ENCODE measurements at places on chromosomes 6 and 20.

DNA sequence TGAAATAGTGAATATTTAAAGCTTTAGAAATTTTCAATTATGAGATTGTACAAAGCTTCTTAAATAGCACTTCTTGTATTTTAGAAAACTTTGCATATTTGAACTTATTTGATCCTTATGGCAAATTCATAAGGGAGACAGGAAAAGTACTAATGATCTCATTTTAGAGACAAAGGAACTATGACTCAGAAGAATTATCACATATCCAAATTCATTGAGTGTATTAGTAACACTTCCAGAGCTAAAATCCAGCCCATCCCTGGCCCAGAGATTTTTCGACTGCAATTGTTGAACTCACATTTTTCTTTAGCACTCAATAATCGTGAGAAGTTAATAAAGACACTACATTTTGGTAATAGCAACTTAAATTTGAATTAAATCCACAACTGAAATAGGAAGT, 704.3 kb downstream of the EPM2A start:
- DNase-seq: no peak

DNA sequence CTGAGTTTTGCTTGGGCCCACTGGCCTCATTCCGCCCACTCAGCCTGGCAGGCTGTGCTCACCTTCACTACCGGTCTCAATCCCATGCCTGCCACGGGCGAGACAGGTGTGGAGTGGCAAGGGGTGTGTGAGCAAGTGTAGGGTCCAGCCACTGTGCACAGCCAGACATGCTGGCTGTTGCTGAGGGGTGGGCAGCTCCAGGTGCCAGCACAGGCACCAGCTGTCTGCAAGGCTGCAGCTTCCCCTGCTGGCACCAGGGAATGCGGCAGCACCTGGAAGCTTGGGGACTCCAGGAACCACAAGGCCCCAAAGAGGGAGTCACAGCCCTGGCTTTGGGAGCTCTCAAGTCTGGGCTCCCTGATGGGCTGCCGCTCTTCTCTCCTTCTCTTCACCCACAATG, 372.7 kb downstream of the CBLN4 start:
- no peak for DNase-seq

DNA sequence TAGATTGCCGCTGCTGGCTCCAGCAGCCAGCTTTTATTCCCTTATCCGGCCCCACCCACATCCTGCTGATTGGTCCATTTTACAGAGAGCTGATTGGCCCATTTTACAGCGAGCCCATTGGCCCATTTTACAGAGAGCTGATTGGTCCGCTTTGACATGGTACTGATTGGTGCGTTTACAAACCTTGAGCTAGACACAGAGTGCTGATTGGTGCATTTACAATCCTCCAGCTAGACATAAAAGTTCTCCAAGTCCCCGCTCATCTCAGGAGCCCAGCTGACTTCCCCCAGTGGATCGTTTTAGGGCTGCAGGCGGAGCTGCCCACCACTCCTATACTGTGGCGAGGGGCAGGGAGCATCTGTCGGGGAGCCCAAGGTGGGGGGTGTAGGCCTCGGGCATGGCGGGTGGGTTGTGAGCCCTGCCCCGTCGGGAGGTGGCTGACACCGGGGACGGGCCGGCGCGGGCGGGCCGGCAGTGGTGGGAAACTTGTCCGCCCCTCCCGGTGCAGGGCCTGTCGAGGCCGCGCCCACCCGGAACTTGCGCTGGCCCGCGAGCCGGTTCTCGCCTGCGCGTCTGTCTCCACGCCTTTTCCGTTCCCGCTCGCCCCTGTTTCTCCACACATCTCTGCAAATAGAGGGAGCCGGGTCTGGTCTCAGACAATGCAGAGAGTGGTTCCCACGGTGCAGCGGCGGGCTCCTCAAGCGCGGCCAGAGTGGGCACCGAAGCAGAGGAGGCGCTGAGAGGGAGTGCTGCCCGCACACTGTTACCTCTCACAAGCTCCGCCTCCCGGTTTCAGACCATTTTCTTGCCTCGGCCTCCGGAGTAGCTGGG, 86.1 kb upstream of the STMND1 start:
- DNase-seq: peak; percentile 18

- DNase-seq: no peak
Observed at GRCh38 chr6:10278746-10279145, 136.1 kb downstream of the TFAP2A start.

DNA sequence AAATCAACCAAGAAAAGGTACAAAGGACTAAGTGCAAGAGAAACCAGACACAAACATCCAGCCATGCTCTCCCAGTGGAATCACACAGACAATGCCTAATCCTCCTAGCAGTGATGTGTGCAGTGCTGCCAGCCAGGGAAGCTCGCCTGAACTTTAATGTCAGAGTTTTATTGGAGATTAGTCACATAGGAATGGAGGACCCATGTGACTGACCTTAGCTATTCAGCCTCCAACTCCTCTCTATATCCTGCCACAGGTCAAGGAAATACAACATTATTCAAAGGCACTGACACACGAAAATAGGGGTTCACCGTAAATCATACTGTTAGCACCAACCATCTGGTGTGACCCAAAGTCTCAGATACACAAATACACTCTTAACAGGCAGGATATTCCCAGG, 684.6 kb downstream of the DOK5 start:
- no peak for DNase-seq

GRCh38 chr20:62305149-62305764, 2.5 kb downstream of the ADRM1 start:
- DNase-seq: no peak

GRCh38 chr20:64107736-64108457, 532 bp upstream of the NPBWR2 start:
- DNase-seq: no peak

DNA sequence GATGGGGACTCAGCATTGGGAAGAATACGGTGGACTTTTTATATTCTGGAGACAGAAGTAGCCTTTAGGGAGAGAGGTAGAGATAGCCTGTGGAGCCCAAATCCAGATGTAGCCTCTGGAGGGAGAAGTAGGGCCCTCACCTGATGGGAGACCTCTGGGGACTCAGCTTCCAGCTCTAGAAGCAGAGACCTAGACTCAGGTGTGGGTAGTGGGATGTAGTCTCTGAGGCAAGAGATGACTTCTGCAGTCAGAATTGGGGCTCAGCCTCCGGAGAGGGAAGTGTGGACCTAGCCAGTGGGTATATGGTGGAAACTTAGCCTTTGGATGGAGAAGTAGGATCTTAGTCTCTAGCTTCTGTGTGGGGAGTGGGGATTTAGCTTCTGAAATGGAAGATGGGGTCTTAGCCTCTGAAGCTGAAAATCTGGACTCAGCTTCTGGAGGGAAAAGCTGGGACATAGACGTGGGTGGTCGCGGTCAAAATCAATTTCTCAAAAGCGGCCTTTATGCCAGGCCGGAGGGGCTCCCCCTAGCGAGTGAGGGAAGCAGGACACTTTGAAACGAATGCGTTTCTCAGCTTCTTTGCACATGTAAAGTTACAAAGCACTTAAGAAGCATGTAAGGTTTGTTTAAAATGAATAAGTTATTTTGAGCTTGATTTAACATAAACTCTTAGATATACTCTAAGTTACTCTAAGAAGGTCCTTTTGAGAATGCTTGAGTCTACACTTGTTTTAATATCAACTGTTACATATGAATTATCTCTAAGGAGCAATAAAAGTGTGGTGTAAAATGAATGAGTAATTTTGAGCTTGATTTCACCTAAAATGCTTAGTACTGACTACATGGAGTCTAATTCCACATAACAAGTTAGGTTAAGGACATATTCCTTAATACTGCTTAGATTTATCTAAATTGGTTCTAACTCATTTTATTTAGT, 12.9 kb upstream of the ZNF343 start:
- DNase-seq: no peak

DNA sequence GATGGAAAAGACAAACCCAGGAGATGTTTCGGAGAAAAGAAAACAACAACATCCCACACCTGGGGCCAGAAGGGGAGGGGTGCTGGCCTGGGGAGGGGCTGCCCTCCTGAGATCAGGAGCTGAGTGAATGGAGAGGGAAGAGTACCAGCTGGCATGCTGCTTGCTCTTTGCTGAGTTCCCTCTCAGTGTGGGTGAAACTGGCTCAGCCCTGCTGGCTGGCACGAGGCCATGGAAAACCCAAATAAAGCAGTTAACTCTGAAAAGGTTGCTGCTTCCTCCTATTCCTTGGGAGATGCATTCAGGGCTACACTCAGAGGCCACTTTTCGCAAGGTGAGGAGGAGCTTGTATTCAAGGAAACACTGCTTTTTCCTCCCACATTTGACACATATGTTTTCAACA, 8.0 kb upstream of the KCNK16 start:
- no peak for DNase-seq

- no peak for DNase-seq
Observed at GRCh38 chr20:60960500-60960899, 291.6 kb upstream of the CDH4 start.

DNA sequence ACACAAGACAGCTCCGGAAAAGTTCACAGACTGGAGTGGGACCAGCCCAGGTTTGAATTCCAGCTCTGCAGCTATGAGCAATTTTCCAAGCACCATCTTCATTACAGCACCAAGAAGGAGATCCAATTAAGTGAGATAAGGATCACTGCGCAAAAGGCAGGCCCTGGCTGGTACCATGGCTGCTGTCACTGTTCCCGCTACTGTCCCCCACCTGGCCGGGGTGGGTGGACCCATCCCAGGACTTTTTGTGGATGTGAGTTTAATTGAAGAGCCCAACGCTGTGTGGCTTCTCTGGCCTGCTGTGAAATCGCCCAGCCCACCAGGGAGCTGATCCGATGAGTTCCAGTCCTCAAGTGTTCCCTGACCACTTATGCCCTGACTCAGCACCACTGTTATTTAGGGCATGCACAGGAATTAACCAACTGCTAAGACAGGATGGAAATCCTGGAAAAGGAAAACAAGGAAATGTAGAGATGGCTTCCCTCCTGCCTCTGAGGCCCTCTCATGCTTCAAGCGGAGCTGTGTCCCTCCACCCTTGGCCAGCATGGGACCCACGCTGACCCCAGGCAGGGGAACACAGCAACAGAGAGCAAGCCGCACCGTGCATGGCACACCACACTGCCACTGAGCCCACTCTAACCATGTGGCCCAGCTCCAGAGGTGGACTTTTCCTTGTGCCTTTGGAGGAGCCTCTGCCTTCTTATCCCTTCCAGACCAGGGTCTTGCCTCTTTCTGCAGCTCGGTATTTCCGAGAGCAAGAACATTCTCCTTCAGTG, 150.0 kb upstream of the CST7 start:
- DNase-seq: no peak

DNA sequence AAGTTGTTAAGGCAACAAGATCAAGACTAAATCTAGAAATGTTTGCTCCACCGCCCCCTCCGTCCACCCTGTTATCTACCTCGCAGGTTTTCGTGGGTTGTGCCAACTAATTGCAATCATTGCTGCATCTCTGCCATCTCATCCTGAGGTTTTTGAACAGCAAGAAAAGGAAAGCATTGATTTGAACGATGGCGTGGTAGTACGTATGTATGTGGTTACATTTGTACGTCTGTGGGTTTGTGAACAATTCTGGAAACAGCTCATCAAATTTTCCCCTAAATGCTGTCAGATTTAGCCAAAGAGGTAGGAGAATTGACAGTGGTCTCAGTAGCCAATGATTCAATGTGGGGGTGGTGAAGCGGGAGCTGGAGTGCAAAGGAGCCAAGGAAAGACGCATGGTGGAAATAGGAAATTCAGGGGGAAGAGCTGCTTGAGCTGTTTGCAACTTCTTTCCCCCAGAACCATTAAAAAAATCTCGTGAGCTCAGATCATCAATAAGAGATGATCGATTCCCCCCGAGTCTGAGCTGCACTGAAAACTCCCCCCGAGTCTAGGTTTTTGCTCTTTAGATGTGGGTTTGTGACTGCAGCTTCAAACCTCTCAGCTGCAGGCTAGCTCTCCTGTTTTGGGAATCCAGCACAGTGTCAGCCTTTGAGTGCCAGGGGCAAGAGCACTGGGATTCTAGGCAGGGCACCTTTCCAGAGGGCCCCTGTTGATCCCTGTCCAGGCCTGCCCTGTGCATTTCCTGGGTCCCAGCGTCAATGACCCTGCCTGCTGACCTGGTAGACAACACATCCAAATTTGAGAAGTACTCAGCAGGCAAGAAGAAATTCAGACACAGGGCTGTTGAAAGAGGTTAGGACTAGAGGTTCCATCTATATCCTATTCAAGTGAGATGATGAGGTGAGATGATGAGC, 72.6 kb upstream of the LY86 start:
- no peak for DNase-seq

GRCh38 chr6:56770011-56770520, 127.4 kb upstream of the DST start:
- DNase-seq: no peak

DNA sequence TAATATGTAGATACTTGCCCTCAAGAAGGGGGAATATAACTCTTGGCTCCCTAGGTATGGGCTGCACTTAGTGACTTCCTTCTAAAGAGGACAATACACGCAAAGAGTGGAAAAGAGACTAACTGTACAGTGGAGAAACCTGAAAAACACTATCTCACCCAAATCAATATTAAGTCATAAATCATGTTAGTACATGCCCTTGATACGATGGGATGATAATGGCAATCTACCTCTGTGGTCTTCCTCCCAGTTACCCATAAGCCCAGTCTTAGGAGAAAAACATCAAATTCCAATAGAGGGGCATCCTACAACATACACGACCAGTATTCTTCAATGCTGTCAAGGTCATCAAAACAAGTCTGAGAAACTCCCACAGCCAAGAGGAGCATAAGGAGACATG, 1.3 kb downstream of the TRIM26 start:
- DNase-seq: no peak

GRCh38 chr6:149492798-149493343, 8.1 kb upstream of the ZC3H12D start:
- DNase-seq: no peak

- no peak for DNase-seq
Observed at GRCh38 chr6:3769610-3770009, 18.1 kb upstream of the PXDC1 start.

GRCh38 chr6:38755207-38755606, 40.1 kb downstream of the DNAH8 start:
- DNase-seq: no peak

- DNase-seq: no peak
Observed at GRCh38 chr6:13472099-13472498, 15.3 kb downstream of the GFOD1 start.

- DNase-seq: no peak
Observed at GRCh38 chr6:42066156-42066675, 15.9 kb downstream of the TAF8 start.

DNA sequence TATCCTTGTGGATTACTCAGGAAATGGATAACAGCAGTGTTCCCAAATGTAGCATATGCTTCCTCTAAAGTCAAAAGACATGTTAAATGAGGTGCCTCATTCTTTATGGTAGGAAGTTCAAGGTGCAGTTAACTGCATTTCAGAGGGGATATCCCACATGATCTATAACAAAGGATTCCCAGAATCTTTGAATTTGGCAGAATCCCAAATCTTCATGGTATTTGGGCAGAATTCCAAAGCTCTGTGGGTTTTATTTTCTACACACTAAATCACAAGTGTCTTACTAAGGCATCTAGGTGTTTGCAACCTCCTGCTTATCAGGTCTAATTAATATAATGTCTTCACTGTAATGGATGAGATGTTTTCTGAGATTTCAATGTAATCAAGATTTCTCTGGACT, 364.3 kb upstream of the MAN1A1 start:
- no peak for DNase-seq
